Fibroblast of lung (primary cell): ENCODE measurements at places on chromosomes 7 and 10.
A peak's percentile ranks its signal among the peaks of the same experiment; 100 is the strongest.

- no peak for DNase-seq
Measured at GRCh38 chr10:53239873-53240272, 467.3 kb upstream of the MBL2 start.

DNA sequence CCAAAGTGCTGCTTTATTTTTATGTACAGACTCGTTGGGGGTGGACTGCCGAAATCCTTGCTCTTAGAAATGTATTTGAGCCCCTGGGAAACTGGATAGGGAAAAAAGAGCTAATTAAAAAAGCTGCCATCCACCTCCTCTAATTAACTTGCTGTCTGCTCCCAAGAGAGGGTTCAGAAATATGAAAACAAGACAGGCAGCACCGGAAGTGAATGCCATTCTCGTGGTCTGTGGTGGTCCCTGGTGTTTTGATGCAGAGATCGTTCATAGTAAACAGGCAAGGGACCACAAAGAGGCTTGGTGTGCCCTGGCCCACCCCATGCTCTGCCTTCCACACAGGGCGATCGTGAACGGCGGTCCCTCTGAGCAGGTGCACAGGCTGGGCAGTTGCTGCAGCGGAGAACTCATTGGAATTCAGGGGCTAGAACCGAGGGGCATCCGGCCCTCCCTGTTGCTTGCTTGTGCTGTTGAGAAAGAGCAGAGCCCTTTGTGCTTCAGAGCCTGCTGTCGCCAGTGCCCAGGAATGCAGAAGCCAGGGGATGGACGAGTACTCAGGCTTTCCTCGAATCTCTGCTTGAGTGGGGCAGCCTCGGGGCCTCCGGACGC lies 79.1 kb upstream of the BTBD16 start:
- DNase-seq, result no peak

- peak; percentile 21 for DNase-seq
Measured at GRCh38 chr10:17290226-17290625, 62.2 kb downstream of the VIM start.

DNA sequence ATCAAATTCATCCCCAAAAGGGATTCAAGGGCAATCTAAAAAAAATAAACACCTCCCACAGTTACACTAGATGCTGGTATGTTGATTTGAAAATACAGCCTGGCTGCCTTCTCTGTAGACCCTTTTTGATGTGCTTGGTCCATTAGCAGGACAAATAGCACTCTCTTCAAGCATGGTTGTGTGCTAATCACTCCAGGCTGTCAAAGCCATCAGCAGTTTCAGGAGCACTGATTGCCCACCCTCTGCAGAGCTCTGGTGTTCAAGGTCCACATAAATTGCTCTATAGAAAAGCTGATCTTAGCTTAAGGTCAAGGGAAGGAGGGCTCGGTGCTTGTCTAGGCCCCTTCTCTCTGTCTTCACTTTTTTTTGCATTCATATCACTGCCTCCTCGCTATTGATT lies 35.4 kb downstream of the PRR15 start:
- DNase-seq, result no peak
